ENCODE measurements at places on chromosomes 1 and 21.

GRCh38 chr1:223739366-223740037 is 27.2 kb downstream of the CAPN2 start:
- no peak for DNase-seq

- DNase-seq = no peak
Observed at GRCh38 chr1:235650341-235651169, 971 bp upstream of the GNG4 start.

GRCh38 chr1:157001304-157001703 is 44.2 kb downstream of the ARHGEF11 start:
- no peak for DNase-seq

GRCh38 chr21:34700605-34701004 is 31.8 kb downstream of the CLIC6 start:
- DNase-seq = no peak

GRCh38 chr1:24424990-24425389 is 9.4 kb downstream of the NIPAL3 start:
- no peak for DNase-seq

DNA sequence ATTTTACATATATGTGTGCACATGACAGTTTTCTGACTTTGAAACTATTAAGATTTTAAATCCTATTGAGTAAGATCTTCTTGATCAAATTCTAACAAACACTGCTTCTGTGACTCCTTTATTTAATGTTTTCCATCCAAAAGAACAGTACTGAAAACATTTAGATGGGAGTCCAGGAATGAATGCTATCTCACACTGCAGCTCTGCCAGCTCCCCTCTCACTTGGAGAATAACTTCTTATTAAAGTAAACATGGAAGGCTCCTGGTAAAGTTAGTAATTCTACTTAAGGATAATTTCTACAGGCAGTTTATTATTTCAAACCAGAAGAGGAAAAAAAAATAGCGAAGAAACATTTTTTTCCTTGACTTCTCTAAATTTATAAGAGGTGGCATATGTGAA is 349.1 kb downstream of the DPYD start:
- no peak for DNase-seq

DNA sequence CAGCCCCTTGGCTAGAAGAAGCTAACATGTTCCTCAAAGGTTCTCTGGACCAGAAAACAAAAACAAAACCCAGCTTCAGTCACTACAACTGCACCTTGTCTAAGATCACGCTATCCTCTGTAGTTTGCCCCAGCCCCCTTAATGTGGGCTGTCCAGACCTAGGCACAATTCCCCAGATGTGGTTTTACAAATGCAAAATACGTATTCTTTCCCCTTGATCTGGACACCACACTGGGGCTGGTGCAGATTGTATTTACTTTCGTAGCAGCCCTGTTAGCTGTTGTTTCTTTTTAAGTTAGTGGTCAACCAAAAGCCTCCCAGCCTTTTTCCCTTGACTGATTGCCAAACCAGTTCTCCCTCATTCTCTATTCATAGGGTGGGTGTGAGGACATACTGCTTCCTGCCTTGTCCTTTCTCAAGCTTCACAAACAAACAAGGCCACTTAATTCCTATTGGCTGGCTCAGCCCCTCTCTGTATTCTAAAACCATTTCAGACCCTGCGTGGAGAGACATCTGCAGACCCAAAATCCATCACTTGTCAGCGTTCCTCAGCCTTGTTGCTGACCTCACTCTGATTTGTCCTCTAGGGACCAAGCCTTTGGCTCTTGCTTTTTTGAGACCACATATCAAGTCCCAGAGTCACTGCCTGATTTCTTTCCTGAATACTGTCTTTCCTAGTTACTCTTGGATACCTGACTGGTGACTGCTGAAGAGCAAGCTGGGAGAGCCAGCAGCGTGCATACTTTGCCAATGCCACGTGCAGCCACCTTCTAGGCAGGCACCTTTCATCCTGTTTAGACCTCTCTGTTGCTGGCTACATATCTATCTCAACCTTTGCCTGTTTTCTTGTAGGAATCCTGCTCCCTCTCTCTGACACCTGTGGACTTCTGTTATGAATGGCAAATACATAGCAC is 96.4 kb upstream of the RAB3GAP2 start:
- no peak for DNase-seq

DNA sequence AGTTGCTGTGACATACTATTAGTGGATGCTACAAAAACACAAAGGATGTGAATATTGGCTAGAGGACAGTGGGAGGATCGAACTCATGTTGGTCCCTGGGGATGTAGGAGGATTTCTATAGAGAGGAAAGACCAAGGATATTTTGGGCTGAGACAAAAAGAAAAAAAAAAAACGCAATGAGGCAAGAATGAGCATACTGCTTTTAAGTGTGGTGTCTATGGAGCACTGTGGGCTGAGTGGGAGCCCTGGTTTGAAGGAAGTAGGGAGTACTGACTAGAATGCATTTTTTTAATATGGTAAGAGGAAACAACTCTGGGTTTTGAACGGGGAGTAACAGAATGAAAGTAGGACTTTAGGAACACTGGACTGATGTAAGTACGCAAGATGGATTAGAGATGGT is 450.7 kb downstream of the NEGR1 start:
- no peak for DNase-seq

DNA sequence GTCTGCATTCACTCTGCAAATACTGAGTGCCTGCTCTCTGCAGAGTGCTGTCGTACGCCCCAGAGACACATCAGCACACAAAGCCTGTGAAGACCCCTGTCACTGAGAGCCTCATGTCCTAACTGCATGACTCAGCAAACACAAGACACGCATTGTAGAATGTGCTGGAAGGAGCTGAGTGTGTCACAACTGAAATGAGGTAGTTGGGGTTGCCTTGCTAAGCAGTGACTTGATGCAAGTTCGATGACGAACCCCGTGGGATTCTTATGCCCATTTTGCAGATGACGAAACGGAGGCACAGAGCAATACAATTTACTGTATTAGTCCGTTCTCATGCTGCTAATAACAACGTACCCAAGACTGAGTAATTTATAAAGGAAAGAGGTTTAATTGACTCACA is 65.1 kb downstream of the RIPK4 start:
- DNase-seq = no peak

- DNase-seq = peak; percentile 80
Observed at GRCh38 chr1:165773324-165773965, 4.8 kb upstream of the TMCO1 start.

DNA sequence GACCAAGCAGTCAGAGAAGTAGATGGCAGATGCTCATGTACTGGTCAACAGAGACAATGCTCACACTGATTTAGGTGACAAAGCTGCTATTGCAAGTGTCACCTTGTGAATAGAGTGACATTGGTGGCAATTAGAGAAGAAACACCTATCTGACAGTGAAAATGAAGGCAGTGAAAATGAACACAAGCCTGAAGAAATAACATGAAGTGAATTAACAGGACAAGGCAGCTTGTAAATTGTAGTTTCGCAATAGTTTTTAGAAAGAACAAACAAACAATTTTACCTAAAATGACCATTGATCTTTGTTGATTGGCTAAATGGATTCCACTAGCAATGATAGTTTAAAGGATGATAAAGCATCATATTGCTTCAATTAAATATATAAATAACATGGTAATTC is 1389.5 kb downstream of the PLA2G4A start:
- no peak for DNase-seq

GRCh38 chr1:154629061-154629674 is 21.2 kb upstream of the ADAR start:
- DNase-seq = no peak

- DNase-seq = no peak
Observed at GRCh38 chr1:3711780-3712451, 40.3 kb upstream of the CCDC27 start.

- no peak for DNase-seq
Observed at GRCh38 chr21:34644825-34645224, 24.0 kb upstream of the CLIC6 start.

DNA sequence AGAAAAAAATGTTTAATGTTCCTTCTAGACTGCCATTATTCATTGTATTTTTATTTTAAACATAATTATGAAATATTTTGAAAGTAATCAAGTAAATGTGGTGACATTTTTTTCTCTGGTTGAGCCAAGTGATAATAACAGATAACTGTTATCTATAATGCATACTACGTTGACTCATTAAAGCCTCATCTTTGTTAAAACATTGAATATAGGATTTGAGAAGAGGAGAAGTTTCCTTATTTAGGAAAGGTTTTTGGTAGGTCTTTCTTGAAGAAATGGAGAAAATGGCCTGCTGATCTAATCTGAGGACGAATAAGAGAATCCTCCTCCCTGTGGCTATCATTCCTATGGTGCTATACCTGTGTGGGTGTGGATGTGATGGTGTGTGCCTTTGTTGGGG is 89.0 kb downstream of the NFIA start:
- no peak for DNase-seq

GRCh38 chr1:81950591-81951244 is 150.0 kb downstream of the ADGRL2 start:
- DNase-seq = no peak

DNA sequence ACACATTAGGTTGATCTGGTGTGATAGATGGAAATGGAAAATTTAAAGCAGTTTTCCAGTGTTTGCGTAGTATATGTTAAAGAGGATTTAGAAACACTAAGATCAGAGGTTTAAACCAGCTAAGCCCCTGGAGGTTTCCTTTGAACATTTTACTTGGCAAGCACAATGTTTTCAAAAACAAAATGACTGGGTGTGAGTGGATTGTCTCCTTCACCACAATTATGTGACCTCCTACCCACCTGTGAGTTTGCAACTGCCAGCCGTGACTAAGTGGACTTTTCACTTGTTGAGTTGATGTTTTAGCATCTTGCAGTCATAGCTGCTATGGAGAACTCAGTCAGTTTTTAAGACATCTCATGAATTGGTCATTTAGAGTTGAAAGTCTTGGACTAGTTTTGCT is 4.7 kb downstream of the CCDC190 start:
- peak; percentile 93 for DNase-seq

DNA sequence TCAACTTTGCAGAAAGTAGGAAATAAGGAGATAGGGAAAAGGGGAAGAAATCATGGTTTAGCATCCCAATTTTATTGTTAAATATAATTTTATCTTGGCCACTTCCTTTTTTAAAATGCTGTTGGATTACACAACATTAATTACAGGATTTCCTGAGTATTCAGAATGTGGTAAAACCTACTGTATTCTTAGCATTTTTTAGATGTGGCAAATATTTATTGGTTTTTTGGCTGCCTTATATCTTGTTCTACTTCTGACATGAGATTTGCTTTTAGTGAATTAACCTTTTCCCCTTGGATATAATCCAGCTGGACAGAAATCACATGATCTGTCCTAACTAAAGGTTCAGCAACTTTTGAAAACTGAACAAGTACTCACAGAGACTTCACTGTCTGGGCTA is 104.9 kb downstream of the PTGS2 start:
- no peak for DNase-seq

- DNase-seq = no peak
Observed at GRCh38 chr21:37489553-37489952, 123.0 kb downstream of the DYRK1A start.

DNA sequence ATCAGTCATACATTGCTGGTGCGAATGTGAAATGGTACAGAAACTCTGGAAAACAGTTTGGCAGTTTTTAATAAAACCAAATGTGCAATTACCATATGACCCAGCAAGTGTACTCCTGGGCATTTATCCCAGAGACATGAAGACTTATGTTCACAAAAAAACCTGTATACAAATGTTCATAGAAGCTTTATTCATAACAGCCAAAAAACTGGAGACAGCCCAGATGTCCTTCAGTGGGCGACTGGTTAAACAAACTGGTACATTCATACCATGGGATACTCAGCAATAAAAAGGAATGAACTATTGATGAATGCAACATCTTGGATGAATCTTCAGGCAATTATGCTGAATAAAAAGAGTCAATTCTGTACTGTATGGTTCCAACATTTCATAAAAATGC is 97.8 kb downstream of the DTL start:
- DNase-seq = no peak

DNA sequence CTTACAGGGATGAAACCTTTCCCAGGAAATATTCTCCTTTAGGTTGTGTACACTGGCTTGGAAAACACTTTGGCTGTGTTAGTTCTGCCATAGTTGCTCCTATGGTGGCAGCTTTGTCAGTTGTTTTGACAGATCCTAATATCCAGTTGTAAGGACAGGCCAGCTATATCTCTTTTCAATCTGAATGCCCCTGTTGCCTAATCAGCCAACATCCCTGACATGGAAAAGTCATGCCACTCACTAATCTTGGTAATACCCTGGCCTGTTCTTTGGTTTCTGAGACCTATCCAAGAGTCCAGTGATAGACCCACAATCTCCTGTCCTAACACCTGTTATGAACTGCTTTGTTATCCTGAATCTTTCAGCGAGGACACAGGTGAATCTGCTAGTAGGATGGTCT is 148.8 kb downstream of the MRPL39 start:
- DNase-seq = no peak

DNA sequence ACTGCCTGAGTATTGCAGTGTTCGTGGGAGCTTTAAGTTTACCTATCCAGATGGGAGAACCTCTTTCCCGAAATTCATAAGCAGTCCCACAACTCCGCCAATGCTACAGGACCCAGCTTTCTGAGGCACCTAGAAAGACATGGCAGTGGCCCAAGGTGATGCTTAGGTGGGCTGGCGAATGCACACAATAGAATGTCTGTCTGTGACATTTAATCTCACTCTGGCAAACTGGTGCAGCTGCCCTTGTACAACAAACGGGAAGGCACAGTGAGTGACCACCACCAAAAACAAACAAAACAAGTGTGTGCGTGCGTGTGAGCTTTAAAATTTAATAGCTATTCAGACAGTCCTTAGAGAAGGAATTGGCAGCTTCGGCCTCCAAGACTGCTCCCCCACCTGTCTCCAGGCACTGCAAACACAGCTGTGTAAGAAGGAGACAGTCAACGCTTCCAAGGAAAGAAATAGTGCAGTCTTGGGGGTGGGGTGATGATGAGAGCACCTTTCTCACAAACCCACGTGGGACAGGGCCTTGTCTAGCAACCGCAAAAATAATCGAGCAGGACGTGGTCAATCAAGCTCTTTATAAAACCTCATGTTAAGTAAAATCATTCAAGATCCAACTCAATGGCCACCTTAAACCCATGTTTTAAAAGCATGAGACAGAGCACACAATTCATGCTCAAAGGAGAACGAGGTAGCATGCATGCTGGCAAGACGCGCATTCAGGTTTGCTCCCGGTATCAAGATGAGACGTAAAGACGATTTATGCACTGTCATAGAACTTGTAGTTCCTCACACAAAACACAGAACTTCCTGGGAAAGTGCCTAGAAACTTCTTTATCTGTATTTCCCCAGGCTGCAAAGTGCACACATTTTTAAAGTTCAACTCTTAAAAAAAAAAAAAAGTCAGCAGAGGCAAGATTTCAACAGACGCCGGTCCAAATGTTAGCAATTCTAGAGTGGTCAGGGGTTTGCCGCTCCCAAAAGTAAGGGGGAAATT is 84.1 kb downstream of the TM2D1 start:
- no peak for DNase-seq
